Occipital lobe (tissue), 3 donors: ENCODE measurements at places on chromosomes 4 and X.

DNA sequence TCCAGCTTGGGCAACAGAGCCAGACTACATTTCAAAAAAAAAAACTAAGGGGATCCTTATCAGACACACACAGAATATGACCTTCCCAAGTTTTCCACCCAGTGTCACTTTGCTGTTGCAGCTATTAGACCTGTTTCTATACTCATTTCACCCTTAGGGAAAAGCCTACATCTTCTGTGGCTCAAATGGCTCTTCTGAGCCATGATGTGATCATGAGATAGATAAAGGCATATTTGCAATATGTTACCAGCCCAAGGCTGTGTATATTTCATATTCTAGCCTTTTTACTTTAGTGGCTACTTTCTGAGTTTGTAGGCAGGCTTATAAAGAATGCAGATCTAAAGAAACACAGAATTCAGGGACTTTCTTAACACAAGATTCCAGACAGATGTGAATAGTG is 19.3 kb downstream of the RS1 start:
- no peak for DNase-seq

- no peak for DNase-seq
Measured at GRCh38 chrX:111465669-111466068, 45.8 kb upstream of the SERTM2 start.

GRCh38 chrX:149712831-149713230 is 971 bp downstream of the MAGEA11 start:
- no peak for DNase-seq

GRCh38 chr4:41865981-41866798 is 69.0 kb upstream of the TMEM33 start:
- DNase-seq: no peak

GRCh38 chr4:76898385-76898692 is 395 bp upstream of the SOWAHB start:
- DNase-seq: no peak

DNA sequence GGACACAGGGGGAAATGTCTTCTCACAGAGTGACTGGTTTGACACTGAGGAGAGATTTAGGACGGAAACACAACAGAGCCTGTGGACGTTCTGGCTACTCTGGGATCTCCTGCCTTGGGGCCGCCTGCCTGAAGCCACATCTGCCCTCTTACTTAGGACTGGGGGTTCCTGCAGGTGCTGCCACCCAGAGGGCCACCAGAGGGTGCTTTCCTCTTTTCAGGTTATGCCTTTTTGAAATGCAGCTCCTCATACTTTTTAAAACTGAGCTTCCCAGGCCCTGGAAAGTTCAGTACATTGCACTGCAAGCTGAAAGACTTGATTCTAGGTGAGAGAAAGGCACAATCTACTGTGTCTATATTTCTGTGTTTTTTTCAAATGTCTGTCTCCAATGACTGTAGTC is 92.2 kb upstream of the PGRMC2 start:
- no peak for DNase-seq

- no peak for DNase-seq
Measured at GRCh38 chr4:11566444-11567022, 137.8 kb upstream of the HS3ST1 start.

DNA sequence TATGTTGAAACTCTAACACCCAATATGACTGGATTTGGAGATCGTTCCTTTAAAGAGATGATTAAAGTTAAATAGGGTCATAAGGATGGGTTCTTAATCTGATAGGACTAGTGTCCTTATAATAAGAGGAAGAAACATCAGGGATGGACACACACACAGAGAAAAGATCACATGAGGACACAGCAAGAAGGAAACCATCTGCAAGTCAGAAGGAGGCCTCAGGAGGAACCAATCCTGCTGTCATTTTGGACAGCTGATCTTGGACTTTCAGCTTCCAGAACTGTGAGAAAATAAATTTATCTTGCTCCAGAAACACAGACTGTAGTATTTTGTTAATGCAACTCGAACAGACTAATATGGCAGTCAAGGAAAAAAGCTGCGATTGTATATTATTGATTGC is 631.5 kb downstream of the PCDH7 start:
- DNase-seq: no peak

DNA sequence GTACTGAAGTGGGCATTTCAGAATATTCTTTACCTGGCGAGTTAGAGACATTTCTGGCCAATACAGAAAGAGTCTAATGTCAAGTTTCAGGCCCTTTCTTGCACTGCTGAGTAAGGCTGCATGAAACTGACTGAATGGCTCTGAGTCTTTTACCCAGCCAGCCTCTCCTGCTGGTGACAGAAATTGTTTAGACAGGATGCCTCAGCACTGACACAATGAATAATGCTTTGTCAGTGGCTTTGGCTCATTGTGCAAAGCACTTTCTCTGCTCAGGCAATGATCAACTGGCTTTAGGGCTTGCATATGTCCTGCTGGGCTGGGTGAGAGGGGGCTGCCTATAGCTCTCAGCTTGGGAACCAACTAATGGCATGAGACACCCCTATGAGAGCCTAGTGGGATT is 45.5 kb downstream of the CLNK start:
- DNase-seq: no peak

DNA sequence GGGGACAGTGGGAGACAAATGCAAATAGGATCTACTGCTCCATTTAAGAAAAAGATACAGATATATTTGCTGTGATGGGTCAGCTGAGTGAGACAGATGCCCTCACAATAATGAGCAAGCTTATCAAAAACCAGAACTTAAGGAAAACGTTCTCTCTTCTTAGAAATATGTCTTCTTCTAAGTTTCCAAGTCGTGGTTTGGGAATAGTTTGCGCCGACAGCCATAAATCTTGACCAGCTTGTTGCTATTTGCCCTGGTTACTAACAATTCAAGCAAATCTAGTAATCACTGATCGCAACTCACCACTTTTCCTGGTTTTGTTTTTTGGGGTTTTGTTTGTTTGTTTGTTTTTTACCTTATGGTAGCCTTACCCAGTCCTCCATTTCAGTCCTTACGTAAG is 67.6 kb upstream of the GUCY1A1 start:
- DNase-seq: no peak

DNA sequence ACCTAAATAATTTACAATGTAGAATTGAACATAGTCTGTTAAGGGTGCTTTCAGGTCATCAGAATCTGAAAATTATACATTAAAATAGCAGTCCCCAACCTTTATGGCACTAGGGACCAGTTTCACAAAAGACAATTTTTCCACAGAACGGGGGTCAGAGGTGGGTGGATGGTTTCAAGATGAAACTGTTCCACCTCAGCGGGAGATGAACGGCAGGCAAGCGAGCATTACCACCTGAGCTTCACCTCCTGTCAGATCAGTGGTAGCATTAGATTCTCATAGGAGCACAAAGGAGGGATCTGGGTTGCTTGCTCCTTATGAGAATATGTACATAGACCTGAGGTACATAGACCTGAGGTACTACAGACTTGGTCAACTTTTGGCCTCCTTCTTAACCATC is 29.0 kb downstream of the LRBA start:
- no peak for DNase-seq

GRCh38 chr4:2927016-2927695 is 36.0 kb downstream of the NOP14 start:
- DNase-seq: no peak

DNA sequence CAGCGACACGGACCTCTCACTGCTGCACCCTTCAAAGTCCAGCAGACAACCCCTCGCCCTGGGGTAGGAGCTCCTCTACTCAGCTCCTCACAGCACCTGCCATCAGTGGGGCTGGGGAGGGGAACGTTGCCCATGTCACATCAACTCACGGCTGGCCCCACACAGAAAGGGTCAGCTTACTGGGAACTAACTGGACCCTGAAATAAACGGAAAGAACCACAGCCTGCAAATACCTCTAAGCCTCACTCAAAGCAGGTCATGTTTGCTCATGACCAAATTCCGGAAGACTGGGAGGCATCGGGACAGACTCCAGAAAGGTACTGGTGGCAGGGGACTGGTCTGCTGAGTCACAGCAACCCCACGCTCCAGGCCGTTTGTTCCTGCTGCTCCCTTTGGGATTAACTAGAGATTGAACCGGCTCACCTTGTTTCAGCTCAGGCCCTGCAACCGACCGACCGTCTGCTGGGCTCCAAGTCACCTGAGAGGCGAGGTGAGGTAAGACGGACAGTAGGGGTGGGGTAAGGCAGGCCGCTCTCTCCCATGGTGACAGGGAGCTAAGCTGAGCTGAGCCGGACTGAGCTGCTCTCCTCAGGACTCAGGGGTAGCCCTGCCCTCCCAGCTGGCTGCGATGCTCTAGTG is 5.6 kb downstream of the G6PD start:
- DNase-seq: no peak

DNA sequence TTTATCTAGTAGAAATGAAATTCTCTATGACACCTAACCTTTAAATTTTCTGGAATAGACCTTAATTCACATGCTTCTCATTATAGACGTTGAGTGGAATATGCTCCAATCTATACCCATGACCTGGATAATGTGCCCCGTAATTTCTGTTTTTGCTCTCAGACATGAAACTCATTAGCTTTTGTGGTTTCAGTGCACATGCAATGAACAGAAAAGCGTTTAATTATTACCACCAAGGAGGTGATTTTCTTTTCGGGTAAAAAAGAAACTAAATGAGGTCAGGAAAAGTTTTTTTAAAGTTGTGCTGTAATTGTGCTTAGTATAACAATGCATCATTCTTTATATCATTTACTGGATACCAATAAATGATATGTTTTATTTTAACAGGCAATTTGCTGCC is 1703.9 kb upstream of the TENM3 start:
- DNase-seq: no peak

DNA sequence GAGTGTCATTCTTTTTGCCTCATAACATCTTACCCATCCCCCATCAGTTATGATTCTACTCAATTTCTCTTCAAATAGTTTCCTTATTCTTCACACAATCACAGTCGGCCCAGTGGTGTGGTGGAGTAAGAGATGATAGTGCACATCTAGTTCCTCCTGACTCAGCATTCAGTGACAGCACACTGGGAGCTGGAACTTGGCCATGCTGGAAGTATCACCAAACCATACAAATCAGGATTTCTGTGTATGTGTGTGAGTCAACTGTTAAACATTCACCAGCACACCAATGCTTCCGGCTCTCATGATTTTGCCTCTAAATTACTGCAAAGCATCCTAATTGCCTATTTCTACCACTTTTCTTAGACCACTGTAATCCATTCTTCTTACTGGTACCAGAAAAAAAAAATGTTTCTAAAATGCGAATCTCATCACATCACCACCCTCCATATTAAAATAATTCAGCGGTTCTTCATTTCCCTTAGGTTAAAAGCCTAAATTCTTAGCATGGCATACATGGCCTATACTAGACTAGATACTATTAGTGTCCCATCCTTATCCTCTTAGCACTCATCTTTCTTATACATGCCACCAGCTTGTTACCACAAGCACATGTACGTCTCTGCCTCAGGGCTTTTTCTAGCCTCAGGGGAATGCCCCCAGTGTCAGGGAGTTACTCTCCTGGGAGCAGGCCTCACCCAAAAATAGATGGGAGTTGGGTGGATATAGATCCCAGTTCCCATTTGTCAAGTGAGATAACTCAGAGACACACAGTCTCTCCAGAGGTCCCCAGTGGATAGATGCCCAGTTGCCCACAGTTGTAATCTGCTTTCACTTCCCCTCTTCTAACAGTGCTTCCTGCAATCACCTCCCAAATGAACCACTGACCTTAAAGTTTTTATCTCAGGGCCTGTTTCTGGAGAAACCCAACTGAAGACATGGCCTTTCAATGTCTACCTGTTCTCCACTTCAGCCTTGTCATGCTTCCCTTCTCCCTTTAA is 49.2 kb upstream of the DDX53 start:
- DNase-seq: no peak

DNA sequence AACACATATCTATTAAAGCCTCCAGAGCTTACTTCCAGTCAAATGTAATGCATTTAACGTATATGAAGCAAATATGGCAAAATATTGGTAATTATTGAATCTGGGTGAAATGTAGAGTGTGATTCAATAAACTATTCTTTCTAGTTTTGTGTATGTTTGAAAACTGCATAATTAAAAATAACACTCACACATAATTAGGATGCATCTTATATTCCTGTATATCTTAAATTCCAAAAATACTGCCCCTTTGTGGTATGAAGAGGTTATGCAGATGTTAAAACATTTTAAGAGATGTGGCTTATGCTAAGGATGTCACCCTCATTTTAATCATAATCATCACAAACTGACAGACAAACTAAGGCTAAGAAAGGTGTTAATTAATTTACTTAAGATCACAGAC is 182.9 kb downstream of the COX18 start:
- DNase-seq: no peak

GRCh38 chr4:3308691-3309090 is 15.9 kb downstream of the RGS12 start:
- DNase-seq: no peak

- DNase-seq: no peak
Measured at GRCh38 chr4:164023214-164023613, 528.7 kb downstream of the TMA16 start.

DNA sequence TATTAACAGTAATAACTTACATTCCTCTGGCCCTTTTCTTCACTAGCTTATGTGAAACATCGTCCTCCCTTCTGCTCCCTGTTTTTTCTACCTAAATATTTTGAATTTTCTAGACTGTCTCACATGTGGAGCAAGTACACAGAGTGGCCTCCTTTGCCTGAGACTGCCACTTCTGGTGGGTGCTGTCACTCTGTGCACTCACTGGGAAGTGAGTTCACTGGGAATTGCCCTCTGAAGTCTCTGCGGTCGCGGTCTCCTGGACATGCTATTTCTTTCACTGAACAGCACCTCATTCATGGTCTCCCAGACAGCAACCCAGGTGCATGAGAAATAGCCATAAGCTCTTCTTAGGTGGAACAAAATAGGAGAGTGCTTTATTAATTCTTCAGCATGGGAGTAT is 1179.7 kb upstream of the ADGRL3 start:
- no peak for DNase-seq

DNA sequence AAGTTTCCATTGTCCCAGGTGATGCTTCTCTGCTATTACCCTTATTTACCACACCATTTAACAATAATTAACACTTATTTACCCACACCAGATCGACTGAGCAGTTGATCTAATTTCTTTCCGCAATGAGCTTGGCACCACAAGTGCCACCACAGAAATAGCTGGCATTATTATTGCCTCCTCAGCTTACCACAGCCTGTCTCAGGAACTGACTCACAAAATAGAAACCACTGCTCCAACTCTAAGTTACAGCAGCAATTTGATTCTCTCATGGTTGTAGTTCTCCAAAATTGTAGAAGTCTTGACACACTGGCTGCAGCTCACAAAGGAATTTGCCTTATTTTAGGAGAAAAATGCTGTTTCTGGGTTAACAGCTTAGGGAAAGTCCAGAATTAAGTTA is 22.5 kb downstream of the ZNF721 start:
- no peak for DNase-seq
